ENCODE measurements at places on chromosomes 3 and 15. TPM values are rescaled to one million over a fixed set of nuclear protein-coding genes. Genes with fewer than 3 reads are reported as not detected.

DNA sequence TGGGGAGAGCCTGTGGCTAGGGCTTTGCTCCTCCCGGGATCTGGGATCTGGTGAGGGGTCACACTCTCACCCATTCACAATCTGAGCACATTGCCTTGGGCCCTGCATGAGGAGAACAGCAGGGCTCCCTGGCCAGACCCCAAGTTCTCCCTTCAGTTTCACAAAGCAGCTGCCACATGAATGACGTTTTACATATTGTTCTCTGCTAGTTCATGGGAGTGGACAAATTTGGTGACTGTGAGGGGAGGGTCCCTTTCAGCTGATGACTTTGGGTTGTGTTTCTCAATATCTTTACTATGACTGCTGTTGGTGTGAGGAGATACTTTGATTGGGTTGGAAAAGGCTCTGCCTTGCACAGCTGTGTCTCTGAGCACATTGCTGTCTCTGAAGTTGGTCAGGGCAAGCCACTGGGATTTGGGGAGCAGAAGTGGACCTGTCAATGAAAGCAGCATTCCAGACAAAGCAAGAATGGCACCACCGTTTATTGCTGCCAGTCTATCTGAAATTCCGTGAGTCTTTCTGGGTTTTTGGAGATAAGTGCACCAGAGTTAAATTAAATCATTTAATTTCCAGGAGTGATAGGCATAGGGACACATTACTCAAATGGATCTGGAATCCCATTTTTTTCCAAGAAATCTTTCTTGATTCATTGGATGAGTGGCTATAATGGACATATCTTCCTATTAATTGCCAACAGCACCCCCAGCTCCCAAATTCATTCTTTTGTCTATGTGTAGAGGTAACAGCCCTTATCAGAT, 10.3 kb downstream of the TIMP4 start:
- DNase-seq, result no peak

The ELP6 gene
- 33.7 TPM for total RNA-seq

The NANOGP8 gene
- total RNA-seq, result 49.6 TPM

DNA sequence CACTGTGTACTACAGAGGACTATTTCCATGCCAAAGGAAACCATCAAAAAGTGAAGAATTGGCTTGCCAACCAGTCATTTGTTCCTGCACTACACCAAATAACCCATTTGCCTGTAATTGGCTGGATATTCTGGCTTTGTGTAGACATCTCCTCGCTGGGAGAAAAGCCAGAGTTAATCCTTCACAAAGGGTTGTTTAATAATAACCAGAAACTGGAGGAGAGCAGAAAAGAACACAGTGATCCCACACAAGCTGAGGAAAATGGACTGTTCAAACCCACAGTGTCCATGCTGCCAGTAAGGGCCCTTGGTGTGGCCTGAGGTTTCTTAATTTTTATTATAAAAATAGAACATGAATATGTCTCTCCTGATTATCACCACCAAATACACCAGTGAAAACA, 294.0 kb downstream of the RORA start:
- DNase-seq, result no peak

DNA sequence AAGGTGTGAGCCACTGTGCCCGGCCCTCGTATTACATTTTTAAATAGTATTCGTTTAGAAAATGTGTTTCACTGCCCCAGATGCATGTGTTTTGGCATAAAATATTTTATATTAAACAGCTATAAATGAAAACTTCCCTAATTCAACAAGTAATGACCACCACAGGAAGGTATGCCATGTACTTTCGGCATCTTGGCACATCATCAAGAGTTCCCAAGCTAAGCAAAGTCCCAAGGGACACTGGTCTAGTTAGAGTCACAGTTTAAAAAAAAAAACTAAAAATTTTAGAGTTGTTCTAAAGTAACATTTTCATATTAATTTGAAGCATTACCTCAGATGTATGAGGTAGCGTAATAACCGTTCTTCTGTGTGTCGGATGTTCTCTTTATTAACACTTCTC, 15.6 kb upstream of the ARPP19 start:
- DNase-seq, result no peak

The MYNN gene
- 19.4 TPM for total RNA-seq

- DNase-seq, result no peak
These were observed 520.4 kb upstream of the MDFIC2 start for GRCh38 chr3:70832834-70833205.

The TF gene
- total RNA-seq, result 0.76 TPM

The SEMA3F gene
- 32.6 TPM for total RNA-seq

GRCh38 chr3:168889666-168890065, 773.8 kb downstream of the MECOM start:
- DNase-seq, result peak; percentile 59

DNA sequence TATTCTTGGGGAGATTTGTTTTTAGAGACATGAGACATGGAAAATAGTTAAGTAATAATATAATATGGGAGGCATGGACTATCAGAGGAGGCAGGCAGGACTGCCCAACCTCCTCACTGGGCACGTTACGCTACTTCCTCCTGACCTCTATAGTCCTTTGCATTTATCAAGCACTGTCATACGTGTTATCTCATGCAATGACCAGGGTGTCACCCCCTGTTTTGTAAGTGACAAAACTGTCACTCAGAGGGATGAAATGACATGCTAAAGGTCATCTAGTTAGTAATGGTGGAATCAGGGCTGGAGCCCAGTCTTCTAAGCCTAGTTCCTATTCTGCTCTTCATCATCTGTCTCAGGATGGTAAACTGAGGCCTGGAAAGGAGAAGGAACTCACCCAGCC, 66.7 kb downstream of the ST6GAL1 start:
- DNase-seq, result no peak

DNA sequence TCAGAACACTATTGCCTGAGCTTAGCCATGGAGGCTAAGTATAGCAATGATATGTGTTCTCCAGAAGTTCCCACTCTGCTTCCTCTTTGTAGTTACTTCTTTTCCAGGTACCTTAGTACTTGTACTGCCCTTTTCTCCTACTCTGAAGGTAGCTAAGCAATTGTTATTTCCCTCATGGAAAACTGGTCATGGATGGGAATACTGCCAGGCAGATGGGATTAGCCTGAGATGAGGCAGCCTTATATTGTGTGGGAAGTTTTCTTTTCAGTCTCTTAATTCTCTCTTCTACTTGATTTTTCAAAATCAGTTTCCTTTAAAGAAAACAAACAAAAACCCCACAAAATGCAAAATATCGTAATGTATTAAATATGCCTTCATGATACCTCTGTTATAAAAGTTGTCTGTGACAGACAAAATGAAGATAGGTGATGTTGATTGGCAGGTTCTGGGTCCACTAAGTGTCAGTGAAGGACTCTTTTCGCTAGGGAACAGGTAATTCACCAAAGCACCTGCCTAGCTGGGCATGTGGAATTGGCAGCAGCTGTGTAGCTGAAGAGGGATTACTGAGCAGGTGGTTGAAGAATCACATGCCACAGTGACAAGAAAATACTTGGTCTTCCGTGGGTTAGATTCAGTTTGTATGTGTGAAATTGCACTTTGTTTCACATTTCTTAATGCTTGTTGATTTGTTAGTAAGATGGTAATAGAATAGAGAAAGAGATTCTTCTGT, 4.1 kb downstream of the ZNF609 start:
- DNase-seq, result no peak

The AMOTL2 gene
- total RNA-seq, result 96.2 TPM

DNA sequence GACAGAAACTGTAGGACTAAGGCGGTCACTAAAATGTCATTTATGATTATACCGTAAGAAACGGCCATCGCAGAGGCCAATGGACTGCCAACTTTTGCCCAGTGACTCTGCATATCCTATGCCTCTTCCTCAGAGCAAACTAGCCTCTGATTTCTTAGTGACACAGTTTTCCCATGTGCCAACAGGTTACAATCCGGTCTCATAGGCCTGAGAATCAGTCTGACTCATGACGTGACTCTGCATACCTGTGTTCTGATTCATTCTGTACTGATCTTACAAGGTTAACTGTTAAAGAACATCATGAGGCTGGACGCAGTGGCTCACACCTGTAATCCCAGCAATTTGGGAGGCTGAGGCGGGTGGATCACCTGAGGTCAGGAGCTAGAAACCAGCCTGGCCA, 17.8 kb downstream of the RUBCN start:
- DNase-seq, result no peak

GRCh38 chr3:157650172-157650571, 147.0 kb upstream of the VEPH1 start:
- DNase-seq, result no peak

DNA sequence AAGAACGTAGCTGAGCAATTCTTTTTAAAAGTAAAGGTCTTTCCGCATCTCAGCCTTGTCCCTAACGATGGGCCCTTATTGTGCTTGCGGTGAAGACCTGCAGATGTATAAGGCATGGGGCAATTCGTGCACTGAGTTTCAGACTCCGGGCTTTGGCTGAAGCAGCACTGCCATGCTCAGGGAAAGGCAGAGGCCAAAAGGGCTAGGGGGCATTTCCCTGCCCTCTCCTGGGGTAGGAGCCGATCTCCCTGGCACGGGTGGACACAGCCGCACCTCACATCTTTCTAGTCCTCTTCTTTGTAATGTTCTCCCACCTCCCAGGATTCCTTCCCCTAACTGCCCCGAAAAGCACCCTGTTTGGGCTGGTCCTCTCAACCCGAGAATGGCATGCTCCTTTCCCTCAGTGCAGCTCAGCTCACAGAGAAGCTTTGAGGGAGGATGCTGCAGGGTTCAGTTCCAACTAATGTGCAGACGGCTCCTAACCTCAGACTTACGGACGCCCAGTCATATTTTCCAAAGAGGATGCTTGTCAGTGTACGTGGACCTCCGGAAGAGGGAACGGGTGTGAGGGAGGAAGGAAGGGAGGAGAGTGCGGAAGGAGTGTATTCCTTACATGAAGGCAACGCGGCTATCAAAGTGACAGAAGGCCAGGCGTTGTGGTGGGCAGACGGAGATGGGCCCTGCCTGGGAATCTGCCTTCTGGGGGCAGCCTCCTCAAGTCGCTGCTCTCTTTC, 61.2 kb downstream of the SYNM start:
- DNase-seq, result no peak

DNA sequence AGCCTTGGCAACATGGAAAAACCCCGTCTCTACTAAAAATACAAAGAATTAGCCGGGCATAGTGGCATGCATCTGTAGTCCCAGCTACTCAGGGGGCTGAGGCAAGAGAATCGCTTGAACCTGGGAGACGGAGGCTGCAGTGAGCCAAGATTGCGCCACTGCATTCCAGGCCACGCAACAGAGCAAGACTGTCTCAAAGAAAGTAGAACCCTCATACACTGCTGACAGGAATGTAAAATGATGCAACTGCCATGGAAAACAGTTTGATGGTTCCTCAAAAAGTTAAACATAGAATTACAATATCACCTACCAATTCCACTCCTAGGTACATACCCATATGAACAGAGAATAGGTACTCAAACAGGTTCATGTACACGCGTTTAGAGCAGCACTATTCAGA, 158.9 kb downstream of the TBC1D5 start:
- no peak for DNase-seq

DNA sequence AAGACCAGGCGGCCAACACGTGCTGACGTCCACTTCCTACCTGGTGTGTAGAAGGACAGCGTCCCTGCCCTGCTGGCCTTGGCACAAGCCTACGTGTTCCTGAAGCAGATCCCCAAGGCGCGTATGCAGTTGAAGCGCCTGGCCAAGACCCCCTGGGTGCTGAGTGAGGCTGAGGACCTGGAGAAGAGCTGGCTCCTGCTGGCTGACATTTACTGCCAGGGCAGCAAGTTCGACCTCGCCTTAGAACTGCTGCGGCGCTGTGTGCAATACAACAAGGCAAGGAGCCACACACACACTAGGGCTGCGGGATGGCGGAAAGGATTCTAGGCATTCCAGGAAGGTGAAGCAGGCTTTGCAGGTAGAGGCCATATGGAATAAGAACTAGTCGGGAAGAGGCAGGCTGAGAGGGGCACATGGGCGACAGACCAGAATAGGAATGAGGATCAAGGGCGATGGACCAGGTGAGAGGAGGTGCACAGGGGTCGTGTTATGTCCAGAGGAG, 15.9 kb downstream of the CSRNP1 start:
- no peak for DNase-seq

DNA sequence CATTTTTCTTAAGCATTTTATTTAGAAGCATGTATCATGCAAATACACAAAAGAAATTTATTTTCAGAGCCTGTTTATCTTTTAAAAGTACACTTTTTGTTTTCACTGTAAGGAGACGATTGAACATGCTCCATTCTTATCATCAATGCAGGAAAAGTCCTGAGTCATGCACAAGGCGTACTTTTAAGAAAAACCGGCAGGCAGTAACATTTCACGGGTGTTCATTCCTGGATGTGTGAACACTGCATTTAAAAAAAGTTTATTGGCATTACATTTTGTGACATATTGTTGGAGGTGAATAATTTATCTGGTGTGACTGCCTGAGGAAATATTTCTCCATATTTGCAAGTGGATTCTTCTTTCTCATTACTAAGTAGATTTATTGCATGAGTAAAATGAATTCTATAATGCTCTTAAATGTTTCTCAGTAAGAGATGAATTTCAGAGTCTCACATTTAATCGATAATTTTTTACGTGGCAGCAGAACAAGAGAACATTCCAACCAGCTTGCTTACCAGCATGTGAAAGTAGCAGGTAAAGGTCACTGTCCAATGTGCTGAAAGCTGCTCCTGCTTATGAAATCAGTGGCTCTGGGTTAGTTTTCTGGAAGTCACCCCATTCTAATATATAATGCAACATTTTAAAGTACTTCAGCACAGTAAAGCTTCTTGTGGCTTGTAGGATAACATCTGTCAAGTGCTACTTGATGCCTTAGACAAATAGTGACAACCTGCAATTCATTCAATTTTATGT, 87.0 kb downstream of the SV2B start:
- DNase-seq, result peak; percentile 67

GRCh38 chr3:5442786-5443138, 255.3 kb downstream of the EDEM1 start:
- DNase-seq, result no peak
